ENCODE measurements at places on chromosomes 5 and 9. TPM values are rescaled to one million over a fixed set of nuclear protein-coding genes. Genes with fewer than 3 reads are reported as not detected.
A peak's percentile ranks its signal among the peaks of the same experiment; 100 is the strongest.

SOX30 gene
- total RNA-seq = not detected

SVEP1 gene
- 34.0 TPM for total RNA-seq

OLFM1 gene
- 6.3 TPM for total RNA-seq

FAM221B gene
- total RNA-seq = not detected

ORM2 gene
- total RNA-seq = not detected

ADAM19 gene
- total RNA-seq = 1.6 TPM

MCIDAS gene
- 1.3 TPM for total RNA-seq

PCA3 gene
- total RNA-seq = not detected

TRIP13 gene
- total RNA-seq = 1.3 TPM

GRCh38 chr9:6816581-6816980 lies 58.8 kb downstream of the KDM4C start:
- peaks cover 1% of the 10 kb centered on the region for H3K4me1 ChIP-seq
- no peak overlapping the region for H3K27ac ChIP-seq
- H3K27me3 ChIP-seq = no peaks in the 10 kb centered on the region

GRCh38 chr9:99851500-99851822 lies 29.8 kb downstream of the NR4A3 start:
- no peak overlapping the region for H3K27ac ChIP-seq
- no peak overlapping the region for H3K4me3 ChIP-seq
- DNase-seq = no peak
- H3K27me3 ChIP-seq = no peaks in the 10 kb centered on the region
- peaks cover 6% of the 10 kb centered on the region for H3K4me1 ChIP-seq

- H3K27ac ChIP-seq = no peak overlapping the region
- no peak for DNase-seq
- no peak overlapping the region for H3K4me3 ChIP-seq
- H3K36me3 ChIP-seq = no peaks in the 10 kb centered on the region
- no peaks in the 10 kb centered on the region for H3K27me3 ChIP-seq
Observed at GRCh38 chr5:167451076-167451475, 840.4 kb upstream of the WWC1 start.

GRCh38 chr5:57513785-57514184 lies 31.2 kb upstream of the ACTBL2 start:
- H3K4me3 ChIP-seq = no peak overlapping the region
- DNase-seq = no peak
- no peak overlapping the region for H3K27ac ChIP-seq
- H3K27me3 ChIP-seq = no peaks in the 10 kb centered on the region
- H3K36me3 ChIP-seq = no peaks in the 10 kb centered on the region
- no peaks in the 10 kb centered on the region for H3K4me1 ChIP-seq

- no peaks in the 10 kb centered on the region for H3K27me3 ChIP-seq
- H3K4me3 ChIP-seq = no peak overlapping the region
- H3K36me3 ChIP-seq = no peaks in the 10 kb centered on the region
- H3K27ac ChIP-seq = no peak overlapping the region
Observed at GRCh38 chr9:93597142-93597706, 20.8 kb downstream of the PHF2 start.

DNA sequence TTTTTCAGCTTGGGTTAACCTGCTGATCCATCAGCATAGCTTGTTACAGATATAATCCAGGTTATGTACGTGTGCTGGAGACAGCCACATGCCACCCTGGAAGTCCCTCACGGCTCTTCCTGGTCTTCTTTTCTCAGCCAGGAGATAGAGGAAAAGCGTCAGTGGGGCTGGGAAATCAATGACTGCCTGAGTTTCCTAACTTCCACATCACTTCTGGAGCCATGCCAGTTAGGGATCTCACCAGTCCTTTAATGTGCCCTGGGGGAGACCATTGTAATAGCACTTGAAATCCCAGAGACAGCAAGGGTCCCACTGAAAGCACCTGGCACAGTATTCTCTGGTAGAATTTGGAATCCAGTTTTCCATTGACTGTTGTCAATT lies 29.2 kb downstream of the ANXA2R start:
- no peak for DNase-seq
- H3K4me1 ChIP-seq = peaks cover 13% of the 10 kb centered on the region
- no peaks in the 10 kb centered on the region for H3K27me3 ChIP-seq
- no peaks in the 10 kb centered on the region for H3K36me3 ChIP-seq
- no peak overlapping the region for H3K27ac ChIP-seq

- DNase-seq = no peak
- H3K4me3 ChIP-seq = no peak overlapping the region
- H3K27ac ChIP-seq = no peak overlapping the region
- H3K36me3 ChIP-seq = no peaks in the 10 kb centered on the region
- H3K4me1 ChIP-seq = no peaks in the 10 kb centered on the region
Observed at GRCh38 chr9:120438836-120439546, 141.0 kb downstream of the CDK5RAP2 start.

DNA sequence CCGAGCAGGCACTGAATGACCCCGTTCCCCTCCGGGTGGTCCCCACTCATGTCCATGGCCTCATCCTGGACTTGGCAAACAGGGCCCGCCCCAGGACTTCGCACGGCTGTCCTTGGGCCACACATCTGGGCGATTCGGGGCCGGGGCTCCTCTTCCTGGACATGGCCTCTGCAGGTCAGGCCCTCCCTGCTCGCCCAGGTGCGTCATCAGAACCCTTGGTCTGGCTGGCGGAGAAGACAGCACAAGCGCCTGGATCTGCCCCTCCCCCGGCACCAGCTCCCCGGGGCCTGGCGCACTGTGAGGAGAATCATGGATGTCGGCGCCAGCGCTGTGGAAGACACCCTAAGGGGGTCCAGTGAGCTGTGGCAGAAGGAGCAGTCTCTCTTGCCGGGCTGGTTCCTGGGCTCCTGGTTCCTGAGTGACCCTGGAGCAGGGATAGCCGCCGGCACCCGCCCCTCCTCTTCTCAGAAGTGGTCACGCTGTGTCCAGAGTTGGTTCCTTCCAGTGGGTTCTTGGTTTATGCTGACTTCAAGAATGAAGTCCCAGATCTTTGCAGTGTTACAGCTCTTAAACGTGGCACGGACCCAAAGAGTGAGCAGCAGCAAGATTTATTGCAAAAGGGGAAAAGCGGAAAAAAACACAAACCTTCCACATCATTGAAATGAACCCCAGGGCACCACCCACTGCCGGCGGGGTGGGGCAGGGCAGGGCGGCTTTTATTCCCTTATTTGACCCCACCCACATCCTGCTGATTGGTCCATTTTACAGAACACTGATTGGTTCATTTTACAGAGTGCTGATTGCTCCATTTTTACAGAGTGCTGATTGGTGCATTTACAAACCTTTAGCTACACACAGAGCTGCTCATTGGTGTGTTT lies 25.9 kb upstream of the SLC12A7 start:
- H3K27ac ChIP-seq = no peak overlapping the region
- no peaks in the 10 kb centered on the region for H3K27me3 ChIP-seq
- H3K4me3 ChIP-seq = no peak overlapping the region

DNA sequence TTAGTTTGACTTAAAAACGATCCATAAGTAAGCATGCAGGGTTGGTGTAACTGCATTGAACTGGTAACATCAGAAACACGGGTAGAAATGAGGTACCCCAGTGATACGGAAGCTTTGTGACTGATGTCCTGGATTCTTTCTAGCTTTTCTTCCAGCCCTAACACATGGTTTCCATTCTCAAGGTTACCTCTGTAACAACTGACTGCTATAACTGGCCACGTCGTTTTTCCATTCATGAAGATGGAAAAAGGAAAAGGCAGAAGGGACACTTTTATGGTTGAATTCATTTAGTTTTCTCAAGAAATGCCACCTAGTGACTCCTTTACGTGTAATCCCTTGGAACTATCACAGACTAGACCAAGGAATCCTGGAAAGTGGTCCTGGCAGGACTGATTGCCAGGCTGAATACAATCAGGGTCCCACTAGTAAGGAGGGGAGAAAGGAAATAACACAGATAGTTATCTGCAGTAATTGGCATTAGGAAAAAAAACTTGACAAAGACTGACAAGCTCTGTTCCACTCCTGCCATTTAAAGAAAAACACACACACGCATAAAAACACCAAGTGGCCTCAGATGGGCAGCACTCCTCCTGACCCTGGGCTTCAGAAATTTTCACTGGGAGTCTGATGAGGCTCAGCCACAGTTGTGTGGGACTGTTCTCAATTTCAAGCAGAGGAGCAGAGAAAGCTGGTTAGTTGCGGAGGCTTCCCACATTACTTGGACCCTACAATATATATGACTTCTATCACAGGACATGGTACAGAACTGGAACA lies 77.5 kb upstream of the ZNF169 start:
- no peaks in the 10 kb centered on the region for H3K27me3 ChIP-seq
- H3K27ac ChIP-seq = peak overlapping the region; percentile 11
- peaks cover 5% of the 10 kb centered on the region for H3K36me3 ChIP-seq
- DNase-seq = no peak
- H3K4me3 ChIP-seq = no peak overlapping the region
- peaks cover 25% of the 10 kb centered on the region for H3K4me1 ChIP-seq

DNA sequence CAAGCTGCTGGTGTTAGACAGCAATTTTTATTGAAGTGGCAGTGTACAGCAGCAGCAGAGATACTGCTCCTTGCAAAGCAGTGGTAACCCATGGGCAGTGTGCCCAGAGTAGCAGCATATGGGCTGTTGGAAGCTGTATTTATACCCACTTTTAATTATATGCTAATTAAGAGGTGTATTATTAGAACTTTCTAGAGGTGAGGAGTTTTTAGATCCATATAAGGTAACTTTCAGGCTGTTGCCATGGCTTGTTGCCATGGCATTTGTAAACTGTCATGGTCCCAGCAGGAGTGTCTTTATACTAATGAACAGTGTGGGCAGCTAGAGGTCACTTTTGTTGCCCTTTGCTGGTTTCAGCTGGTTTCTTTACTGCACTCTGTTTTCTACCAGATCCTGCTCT lies 3.7 kb upstream of the PJA2 start:
- peak overlapping the region; percentile 98 for H3K27ac ChIP-seq
- peak; percentile 56 for DNase-seq
- H3K4me1 ChIP-seq = peaks cover 32% of the 10 kb centered on the region
- no peaks in the 10 kb centered on the region for H3K36me3 ChIP-seq

DNA sequence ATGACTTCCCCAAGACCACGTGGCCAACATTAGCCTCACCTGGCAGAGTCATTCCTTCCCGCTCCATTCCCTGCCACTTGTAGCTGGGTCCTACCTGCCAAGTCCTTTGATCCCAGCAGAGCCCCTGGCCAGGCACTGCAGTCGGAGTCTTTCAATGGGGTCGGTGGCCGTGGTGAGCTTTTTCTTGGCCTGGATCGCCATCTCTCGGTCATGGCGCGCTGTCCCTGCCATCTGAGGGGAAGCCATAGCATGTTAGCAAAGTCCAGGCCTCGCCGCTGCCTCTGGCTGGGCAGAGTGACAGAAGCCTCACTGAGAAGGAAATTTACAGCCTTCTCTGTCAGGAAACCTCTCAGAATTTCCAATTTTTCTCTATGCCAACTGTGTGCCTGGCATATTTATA lies 17.5 kb downstream of the CAPSL start:
- no peak overlapping the region for H3K27ac ChIP-seq
- H3K4me3 ChIP-seq = no peak overlapping the region
- no peaks in the 10 kb centered on the region for H3K36me3 ChIP-seq
- H3K4me1 ChIP-seq = no peaks in the 10 kb centered on the region
- peaks cover 14% of the 10 kb centered on the region for H3K27me3 ChIP-seq

GRCh38 chr5:111552896-111553295 lies 40.6 kb upstream of the STARD4 start:
- no peaks in the 10 kb centered on the region for H3K27me3 ChIP-seq
- no peak overlapping the region for H3K27ac ChIP-seq
- DNase-seq = no peak
- H3K36me3 ChIP-seq = no peaks in the 10 kb centered on the region
- no peak overlapping the region for H3K4me3 ChIP-seq
- peaks cover 10% of the 10 kb centered on the region for H3K4me1 ChIP-seq

Measured in body of pancreas (tissue), 4 donors.